Body of pancreas (tissue), 4 donors: ENCODE measurements at places on chromosomes 16 and 17. TPM values are rescaled to one million over a fixed set of nuclear protein-coding genes. Genes with fewer than 3 reads are reported as not detected.

The PRSS27 gene
- total RNA-seq, result 2.1 TPM

The CD300E gene
- total RNA-seq, result not detected

The KRTAP4-9 gene
- total RNA-seq, result not detected

The ZNF75A gene
- 15.3 TPM for total RNA-seq

The CMTM2 gene
- total RNA-seq, result not detected
